ENCODE measurements at places on chromosomes 6 and 20. TPM values are rescaled to one million over a fixed set of nuclear protein-coding genes. Genes with fewer than 3 reads are reported as not detected.

Gene CRISP2
- total RNA-seq = not detected

Gene ENPP5
- total RNA-seq = 6.5 TPM

Gene METTL24
- total RNA-seq = 0.41 TPM

Gene PI3
- not detected for total RNA-seq

Gene KIF25
- 0.15 TPM for total RNA-seq

Gene MOCS1
- total RNA-seq = 22.0 TPM

Gene PHF20
- 31.2 TPM for total RNA-seq

DNA sequence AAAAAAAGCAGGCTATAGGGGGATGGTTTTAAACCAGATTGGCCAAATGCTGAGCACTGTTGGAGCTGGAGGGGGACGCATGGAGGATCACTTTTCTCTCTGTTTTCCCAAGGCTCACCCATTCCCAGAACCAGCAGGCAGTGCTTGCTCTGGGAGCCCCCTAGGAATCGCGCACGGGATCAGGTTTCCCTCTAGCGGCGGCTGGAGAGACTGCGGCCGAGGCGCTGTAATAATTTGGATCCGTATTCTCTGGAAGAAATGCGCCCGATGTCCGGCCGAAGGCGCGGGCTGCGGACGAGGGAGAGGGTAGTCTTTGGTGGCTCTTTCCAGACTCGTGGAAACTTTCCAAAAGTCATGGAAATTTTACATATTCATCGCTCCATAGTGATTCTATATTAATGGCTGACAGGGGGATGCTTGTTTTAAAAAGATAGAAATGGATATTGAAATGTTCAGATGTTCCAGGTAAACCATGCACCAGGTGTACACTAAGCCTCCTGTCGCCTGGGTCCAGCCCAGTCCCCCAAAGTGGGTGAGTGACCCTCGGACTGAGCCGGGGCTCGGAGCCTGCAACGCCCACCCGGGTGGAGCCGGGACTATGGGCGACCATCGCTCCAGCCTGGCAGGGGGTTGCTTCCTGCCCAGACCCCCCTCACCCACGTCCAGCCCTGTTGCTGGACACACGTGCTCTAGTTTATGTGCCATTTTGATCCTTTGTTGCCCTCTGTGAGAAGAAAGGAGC lies 78.7 kb upstream of the PHACTR3 start:
- DNase-seq = peak; percentile 83

DNA sequence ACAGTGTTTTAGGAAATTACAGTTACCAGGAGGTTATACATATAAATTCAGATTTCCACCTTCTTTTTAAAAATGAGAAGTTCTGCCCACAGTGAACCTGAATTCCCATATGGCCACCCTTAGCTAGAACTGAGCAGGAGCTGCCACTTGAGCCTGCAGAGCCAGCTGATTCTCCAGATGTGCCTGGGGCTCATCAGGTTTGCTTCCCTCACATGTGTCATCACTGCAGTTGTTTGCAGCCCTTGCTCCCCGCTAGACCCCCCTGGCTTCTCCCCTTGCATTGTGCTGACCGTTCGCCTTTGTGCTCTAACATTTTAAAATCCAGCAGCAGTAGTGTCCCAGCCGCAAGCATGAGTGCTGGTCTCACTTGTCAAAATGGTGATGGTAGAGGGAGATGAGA lies 131.1 kb downstream of the UTRN start:
- DNase-seq = no peak

DNA sequence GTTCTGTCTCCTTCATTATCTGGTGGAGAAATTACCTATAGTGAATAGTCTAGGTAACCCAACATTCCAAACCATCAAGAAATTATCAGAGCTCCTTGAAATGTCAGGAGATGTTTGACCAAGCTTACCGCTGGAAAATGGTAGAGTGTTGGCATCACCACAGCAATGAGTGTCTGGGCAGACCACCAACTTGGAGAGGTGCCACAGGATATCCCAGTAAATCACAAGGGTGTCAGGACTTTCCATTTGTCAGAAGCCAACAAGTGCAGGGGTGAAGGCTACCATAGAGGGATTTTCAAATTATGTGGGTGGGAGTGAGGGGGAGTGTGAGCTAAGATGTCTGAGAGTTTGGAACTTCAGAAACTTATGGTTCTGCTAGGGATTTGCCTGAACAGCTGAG lies 73.2 kb downstream of the VGLL2 start:
- DNase-seq = no peak

- no peak for DNase-seq
Measured at GRCh38 chr20:1002682-1003561, 811 bp upstream of the RSPO4 start.

DNA sequence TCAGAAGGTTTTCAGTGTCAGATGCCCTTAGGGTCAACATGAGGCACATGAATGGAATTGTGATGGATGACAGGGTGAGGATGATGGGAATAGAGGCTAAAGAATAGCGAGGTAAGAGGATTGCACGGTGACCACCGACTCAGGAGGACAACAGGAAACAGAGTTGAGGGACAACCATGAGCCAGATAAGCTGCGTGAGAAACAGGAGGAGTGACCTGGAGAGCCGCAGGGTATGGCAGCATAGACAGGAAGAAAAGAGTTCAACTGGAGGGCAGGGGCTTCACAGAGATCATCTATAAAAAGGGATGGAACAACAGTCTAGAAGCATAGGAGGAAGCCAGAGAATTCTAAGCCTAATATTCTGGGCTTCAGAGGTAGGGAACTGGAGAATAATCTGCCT lies 84.7 kb upstream of the ENPP5 start:
- no peak for DNase-seq

DNA sequence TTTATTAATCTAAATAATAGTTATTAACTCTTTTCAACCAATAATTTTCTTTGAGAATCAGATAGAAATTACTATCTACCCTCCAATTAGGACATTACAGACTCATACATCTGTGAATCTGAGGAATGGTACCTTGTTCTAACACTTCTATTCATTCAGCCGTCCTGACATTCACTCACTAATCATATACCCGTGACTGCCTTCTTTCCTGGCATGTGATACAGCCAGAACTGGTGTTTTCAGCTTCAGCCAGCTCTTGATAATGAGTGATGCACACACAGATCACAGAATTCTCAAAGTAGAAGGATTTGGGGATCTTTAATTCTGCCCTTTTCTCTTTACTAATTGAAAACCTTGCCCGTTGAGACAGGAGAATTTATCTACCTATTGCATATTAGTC lies 499.9 kb downstream of the UTRN start:
- DNase-seq = no peak

DNA sequence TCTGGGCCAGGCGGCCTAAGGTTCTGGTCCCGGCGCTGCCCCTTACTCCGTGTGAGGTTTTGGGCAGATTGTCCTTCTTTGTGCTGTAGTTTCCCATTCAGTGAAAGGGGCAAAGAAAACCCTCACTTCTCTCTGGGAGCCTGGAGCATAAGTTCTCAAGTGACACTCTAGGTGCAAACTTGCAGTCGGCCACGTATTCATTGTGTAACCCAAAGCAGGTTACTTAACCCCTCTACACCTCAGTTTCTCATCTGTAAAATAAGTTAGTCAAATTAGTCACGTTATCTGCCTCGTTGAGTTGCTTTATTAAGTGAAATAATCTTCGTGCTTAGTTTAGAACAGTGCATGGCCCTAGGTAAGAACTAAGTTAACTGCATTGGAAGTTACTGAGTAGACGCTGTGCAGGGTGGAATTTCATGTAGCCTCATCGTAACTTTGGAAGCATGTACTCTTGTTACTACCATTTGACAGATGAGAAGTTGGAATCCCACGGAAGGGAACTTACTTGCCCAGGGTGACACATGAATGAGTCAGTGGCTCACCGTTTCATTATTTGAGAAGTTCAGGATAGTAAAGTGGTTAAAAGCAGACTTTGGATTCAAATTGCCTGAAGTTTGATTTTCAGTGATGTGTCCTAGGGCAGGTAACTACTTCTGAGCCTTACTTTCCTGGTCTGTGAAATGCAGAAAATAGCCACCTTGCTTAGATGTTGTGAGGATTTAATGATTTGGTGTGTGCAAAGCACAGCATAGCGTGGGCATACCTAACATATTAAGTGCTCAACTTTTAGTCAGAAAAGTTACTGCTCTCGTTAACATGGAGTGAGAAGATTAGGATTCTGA lies 556 bp upstream of the MROH8 start:
- DNase-seq = no peak

- no peak for DNase-seq
Measured at GRCh38 chr6:111573131-111573883, 32.4 kb downstream of the TRAF3IP2 start.

- no peak for DNase-seq
Measured at GRCh38 chr6:74115674-74116073, 419.7 kb downstream of the CD109 start.

- DNase-seq = no peak
Measured at GRCh38 chr20:64180673-64181072, 16.4 kb downstream of the MYT1 start.

- DNase-seq = peak; percentile 88
Measured at GRCh38 chr20:62860924-62861691, 514 bp downstream of the TCFL5 start.

- DNase-seq = no peak
Measured at GRCh38 chr6:46921731-46922130, at the start of gene ADGRF5. Gene ADGRF5, minus strand, starts transcription at chr6:46921938. Its CDS starts 15,176 bp downstream, at chr6:46906762.

GRCh38 chr6:33727932-33728331 lies 16.4 kb upstream of the UQCC2 start:
- DNase-seq = no peak

All from H7 (cell line).